ENCODE measurements at places on chromosomes 3 and 15.
A peak's percentile ranks its signal among the peaks of the same experiment; 100 is the strongest.

DNA sequence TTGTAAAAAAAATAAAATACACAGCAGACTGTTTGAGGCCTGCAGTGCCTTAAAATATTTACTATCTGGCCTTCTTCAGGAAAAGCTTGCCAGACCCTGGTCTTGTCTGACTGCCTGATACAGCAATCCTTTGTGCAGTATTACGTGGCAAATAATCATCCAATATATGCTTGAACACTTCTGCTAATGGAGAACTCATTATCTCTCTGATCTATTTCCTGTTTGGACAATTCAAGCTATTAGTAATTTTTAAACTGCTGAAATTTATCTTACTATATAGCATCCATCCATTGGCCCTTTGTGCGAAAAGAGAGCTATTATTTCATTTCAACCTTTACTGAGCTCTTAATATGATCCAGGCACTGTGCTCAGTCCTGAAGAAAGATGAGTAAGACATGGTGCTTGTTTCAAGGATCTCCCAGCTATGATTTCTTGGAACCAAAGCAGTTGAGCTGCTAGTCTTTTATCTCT, 15.9 kb downstream of the ATG7 start:
- no peak for DNase-seq

- DNase-seq, result no peak
Measured at GRCh38 chr3:116161575-116162525, 283.4 kb downstream of the LSAMP start.

DNA sequence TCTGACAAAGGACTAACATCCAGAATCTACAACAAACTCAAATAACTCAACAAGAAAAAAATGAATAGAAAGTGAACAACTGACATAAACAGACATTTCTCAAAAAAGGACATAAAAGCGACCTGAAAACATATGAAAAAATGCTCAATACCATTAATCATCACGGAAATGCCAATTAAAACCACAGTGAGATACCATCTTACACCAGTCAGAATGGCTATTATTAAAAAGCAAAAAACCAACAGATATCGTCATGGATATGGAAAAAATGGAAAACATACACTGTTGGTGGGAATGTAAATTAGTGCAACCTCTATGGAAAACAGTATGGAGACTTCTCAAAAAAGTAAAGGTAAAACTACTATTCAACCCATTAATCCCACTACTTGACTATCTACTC, 53.3 kb downstream of the ZNF385D start:
- no peak for DNase-seq

- DNase-seq, result no peak
Measured at GRCh38 chr3:182410051-182410450, 383.3 kb upstream of the ATP11B start.

DNA sequence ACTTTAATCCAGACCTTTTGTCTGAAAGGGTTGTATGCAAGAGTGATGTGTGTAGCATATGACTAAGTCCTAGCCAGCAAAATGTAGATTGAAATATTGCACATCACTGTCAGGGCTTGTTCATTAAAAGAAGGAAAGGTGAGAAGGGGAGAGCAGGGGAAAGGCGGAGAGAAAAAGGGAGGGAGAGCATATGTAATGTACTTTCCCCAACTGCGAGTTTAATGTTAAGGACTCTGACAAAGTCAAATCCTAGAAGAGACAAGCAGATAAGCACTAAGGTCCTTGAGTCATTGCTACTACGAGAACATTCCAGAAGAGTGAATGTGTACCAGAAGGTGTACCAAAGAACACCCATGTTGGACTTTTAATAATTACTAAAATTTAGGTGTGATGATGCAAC, 1336.7 kb downstream of the NSUN3 start:
- DNase-seq, result no peak

DNA sequence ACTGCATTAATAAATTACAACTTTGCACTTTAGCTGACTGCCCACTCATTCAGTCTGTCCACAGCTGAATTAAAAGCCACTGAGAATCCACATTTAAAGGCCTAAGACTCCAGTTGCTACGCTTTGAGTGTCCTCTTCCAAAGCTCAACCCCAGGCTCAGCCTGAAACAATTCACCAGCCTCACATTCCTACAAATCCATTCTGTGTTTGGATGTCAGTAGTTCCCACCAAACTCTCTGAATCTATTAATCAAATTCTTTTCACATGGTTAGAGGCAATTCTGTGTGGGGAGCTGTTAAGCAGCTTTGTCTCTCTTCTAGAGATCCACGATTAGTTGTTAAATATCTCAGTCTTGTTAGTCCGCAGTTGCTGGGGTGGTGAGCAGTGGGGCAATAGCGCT, 116.8 kb upstream of the UBE2E2 start:
- DNase-seq, result no peak

DNA sequence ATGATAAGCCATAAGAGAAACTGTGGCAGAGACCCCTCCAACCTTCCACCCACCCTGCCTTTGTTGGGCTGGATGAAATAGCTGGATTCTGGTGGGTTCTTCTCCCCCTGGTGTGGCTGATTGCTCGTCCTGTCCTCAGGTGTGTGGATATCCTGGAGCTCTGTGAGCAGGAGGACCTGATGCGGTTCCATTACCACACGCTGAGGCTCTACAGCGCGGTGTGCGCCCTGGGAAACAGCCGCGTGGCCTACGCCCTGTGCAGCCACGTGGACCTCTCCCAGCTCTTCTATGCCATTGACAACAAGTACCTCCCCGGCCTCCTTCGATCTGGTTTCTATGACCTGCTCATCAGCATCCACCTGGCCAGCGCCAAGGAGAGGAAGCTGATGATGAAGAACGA, 306.3 kb upstream of the CHRM5 start:
- no peak for DNase-seq

DNA sequence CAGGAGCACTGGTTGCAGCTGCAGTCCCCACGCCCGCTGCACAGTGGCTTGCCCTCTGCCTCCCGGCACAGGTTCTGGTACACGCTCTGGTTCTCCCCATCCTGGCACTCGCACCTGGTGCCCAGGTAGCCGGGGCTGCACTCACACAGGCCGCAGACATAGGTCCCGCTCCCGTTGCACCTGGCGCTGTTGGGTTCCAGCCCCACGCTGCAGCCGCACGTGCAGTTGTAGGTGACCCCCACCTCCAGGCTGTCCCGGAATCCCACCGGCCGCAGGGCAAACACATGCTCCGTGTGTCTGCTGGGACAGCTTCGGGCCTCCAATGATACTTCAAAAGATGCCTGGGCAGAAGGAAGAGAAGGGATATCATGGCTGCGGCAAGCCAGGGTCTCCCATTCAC, 66.2 kb downstream of the UMPS start:
- no peak for DNase-seq

DNA sequence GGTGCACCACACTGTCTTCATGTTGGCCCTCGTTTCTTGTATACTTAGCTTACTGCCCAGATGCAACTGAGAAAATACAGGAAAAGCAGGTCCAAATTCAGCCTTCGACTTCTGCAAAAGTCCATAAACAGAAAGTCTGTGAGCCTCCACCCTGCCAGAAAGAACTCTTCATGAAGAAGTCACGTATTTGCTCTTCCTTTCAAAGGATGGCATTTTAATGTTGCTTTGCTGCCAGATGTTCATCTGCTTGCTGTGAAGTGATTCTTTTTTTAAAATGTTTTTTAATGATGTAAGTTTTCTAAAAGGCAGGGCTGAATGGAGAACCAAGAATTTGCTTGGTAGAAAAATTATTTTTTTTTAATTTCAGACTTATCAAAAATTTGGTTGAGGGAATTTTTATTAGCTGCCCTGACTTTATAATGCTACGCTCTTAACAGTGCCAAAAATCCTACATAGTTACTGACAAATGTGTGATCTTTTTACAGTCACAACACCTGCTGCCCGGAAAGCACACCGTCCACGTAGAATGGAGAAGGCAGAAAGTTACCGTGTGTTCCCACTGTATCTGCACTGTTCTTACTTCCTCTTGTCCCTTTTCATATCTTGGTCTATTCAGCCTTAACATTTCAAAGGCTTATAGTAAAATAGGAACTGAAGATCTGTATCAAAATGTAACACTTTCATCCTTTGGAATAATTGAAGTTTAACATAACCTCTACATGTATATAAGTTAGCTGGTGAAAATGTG, 136.3 kb downstream of the LRRC28 start:
- no peak for DNase-seq

DNA sequence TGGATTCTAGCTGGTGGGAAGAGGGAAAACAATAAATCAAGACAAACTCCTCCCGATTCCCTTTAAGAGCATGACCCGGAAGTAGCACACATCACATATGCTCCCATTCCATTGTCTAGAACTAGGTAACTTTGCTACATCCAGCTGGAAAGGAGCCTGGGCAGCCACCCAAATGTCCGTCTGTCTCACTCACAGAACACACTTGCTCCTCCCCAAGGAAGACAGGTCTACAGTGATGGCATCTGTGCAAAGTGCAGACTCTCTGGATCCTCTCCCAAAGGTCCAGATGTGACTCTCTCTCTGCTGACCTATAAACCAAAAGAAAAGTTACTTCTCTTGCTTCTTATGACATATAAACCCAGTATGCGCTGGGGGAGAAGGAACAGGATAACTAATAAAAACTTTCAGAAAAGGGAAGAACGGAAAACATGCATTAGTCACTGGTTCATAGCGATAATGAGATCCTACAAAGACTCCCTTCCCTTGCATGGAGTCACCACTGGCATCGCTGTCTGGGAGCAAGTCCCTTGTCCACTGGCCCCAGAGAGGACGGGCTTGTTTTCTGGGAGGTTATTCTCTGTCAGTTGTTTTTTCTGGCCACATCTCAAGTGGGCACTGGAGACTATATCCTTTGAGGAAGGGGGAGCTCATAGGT, 29.8 kb upstream of the EPHB3 start:
- peak; percentile 50 for DNase-seq

GRCh38 chr15:56917652-56918045, 795 bp upstream of the TCF12 start:
- DNase-seq, result peak; percentile 21

DNA sequence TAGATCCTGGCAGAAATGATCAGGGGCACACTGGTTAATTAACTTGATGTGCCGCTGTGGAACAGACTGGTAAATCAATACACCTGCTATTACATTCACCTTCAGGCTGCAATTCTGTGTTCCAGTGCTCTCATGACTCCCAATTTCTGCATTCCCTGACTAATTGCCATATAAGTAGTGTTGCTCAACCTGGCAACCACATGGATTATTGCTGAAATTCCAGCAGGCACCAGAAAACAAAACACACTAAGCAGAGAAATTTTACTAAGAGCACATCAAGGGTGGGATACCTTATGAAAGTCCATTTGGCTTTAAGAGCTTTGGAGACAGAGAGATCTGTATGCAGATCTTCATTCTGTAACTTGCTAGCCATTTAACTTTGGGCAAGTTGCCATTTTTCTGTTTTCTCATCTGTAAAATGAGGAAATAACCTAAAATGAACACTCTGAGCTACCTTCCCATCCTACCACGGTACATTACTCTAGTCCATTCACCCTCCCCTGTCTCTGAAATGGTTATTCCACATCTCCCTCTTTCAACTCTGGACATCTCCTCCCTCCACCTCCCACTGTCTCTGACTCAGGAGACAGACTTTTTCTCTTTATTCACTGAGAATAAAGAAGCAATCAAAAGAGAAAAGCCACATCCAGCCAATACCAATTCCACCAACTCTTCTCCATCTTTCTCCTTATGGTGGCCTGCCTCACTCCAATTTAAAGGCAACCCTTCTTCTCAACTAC, 54.6 kb downstream of the STAC start:
- peak; percentile 59 for DNase-seq

GRCh38 chr3:108564564-108564963, 24.7 kb downstream of the CIP2A start:
- no peak for DNase-seq

DNA sequence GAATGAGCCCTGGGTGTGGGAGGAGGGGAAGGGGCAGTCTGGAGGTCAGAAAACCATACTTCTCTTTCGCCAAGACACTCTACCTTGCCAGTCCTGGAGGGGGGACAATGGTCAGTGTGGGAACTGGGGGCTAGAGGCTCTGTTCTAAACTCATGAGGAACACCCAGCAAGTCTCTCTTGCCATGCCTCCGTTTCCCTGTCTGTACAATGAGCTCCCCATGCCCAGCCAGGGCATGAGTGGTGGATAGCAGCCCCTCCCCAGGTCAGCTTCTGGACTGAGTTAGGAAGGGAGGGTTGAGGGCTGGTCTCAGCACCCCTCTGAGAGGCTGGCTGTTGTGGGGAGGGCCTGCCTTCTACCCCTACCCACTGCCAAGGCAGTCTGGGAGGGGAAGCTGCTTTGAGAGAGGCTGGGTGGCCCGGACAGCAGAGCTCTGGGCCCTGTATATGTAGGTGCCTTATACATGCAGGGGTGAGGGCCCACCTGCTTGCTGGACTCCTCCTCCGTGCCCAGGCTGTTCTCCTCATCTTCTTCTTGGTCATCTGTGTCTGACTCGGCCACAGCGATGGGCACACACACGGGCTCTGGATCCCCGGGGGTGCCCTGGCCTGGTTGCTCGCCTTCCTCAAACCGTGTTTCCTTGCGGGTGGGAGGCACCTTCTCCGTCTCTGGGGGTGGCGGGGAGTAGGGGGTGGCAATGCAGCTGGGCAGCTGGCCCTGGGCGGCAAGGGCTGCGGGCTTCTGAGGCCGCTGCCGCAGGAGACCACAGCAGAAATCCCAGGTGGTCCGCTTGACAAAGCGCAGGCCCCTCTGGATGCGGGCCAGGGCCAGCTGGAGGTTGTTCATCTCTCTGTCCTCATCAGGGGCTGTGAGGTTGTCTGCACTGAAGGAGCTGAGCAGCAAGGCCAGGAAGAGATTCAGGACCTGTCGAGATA, 68.8 kb downstream of the SCN5A start:
- DNase-seq, result no peak

- no peak for DNase-seq
Measured at GRCh38 chr3:33541918-33542317, 101.7 kb upstream of the UBP1 start.

GRCh38 chr3:72810659-72811434, 37.4 kb downstream of the SHQ1 start:
- DNase-seq, result no peak

- DNase-seq, result no peak
Measured at GRCh38 chr3:177536873-177537272, 339.6 kb upstream of the TBL1XR1 start.

DNA sequence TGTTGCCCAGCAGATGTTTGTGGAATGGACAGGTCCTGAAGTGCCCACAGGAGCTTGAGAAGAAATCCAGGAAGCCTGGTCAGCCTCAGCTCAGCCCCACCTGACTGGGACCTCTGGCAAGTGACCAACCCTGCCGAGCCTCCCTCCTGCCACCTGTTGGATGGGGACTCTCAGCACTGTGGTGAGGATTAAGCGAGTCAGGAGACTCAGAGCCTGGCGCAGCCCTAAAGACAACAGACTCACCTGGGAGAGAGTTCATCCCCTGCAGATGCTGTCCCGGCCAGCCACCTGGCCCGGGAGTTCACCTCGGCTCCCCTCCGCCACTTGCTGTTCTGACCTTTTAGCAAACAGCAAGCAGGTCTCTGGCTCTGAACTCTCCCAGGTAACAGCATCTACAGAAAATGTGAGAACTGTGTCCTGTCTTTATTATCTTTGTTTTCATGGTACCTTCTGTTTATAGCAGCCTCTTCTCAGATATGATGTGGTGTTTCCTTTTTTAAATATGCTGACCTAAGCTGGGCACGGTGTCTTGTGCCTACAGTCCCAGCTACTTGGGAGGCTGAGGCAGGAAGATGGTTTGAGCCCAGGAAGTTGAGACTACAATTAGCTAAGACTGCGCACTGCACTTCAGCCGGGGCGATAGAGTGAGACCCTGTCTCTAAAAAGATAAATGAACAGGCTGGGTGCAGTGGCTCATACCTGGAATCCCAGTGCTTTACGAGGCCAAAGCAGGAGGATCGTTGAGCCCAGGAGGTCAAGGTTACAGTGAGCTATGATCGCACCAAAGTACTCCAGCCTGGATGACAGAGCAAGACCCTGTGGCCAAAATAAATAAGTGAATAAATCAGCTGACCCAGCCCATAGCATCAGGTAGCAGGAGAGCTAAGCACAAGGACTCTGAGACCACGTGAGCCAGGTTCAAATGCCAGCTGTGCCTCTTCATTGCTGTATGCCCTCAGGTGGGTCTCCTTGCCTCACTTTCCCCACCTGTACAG, 32.4 kb upstream of the SLC6A6 start:
- DNase-seq, result no peak

Data from inflammatory macrophage treated with lipopolysaccharide for 1 hour (primary cell).